ENCODE measurements at places on chromosomes 2 and 18. TPM values are rescaled to one million over a fixed set of nuclear protein-coding genes. Genes with fewer than 3 reads are reported as not detected.

GRCh38 chr18:51936115-51936514 is 403.9 kb upstream of the DCC start:
- no peak overlapping the region for H3K4me3 ChIP-seq
- no peak overlapping the region for H3K27ac ChIP-seq

The ERFE gene
- not detected for total RNA-seq

DNA sequence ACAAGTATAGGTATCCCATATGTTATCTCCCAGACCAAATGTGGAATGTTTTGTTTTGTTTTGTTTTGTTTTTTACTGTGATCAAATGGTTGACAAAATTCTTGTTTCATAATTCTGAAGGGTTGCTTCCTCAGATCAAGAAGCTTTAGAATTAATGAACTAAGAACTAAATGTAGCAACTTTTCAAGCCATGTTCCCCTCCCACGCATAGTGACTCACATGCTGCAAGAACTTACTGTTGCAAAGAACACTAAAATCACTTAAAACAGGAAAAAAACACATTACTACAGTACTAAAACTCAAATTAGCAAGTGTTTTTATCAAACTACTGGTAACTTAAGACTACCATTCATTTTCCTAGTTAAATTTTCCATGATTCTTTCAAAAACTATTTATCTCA is 30.6 kb downstream of the HNRNPLL start:
- H3K27ac ChIP-seq, result peak overlapping the region; percentile 54
- no peak overlapping the region for H3K4me3 ChIP-seq
- H3K4me1 ChIP-seq, result no peaks in the 10 kb centered on the region
- H3K27me3 ChIP-seq, result no peaks in the 10 kb centered on the region
- H3K36me3 ChIP-seq, result peaks cover 83% of the 10 kb centered on the region
- peak; percentile 36 for DNase-seq

GRCh38 chr2:217247476-217247875 is 387.6 kb upstream of the TNP1 start:
- H3K36me3 ChIP-seq, result no peaks in the 10 kb centered on the region
- no peak overlapping the region for H3K27ac ChIP-seq
- no peak for DNase-seq
- no peak overlapping the region for H3K4me3 ChIP-seq

The GULP1 gene
- total RNA-seq, result not detected

The TUBA4B gene
- total RNA-seq, result not detected

DNA sequence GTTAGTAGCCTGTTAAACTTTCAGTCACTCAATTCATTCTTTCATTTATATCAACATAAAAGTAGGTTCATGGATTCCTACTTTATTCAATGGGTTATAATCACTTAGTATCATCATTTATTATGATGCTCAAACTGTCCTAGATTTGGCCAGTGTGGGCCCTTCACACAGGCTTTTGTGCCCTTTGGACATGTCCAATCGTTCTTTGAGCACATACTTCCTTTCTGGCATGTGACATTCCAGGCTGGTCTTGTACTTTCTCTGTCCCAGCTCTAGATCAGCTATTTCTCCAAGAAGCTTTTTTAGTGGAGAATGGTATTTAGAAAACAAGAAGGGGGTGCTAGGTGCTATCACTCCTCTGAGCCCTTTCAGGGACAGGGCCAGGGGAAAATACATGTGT is 11.5 kb downstream of the POLR1A start:
- peaks cover 57% of the 10 kb centered on the region for H3K36me3 ChIP-seq
- H3K27me3 ChIP-seq, result no peaks in the 10 kb centered on the region
- H3K4me1 ChIP-seq, result peaks cover 6% of the 10 kb centered on the region
- H3K4me3 ChIP-seq, result no peak overlapping the region
- no peak for DNase-seq

- H3K36me3 ChIP-seq, result peaks cover 54% of the 10 kb centered on the region
- no peak overlapping the region for H3K4me3 ChIP-seq
- no peak overlapping the region for H3K27ac ChIP-seq
- H3K27me3 ChIP-seq, result no peaks in the 10 kb centered on the region
Measured at GRCh38 chr18:49041435-49042245, 90.9 kb upstream of the SMAD7 start.

- H3K27me3 ChIP-seq, result no peaks in the 10 kb centered on the region
- H3K36me3 ChIP-seq, result no peaks in the 10 kb centered on the region
- no peak for DNase-seq
- H3K27ac ChIP-seq, result no peak overlapping the region
- no peak overlapping the region for H3K4me3 ChIP-seq
Measured at GRCh38 chr2:9663008-9663879, 32.4 kb upstream of the YWHAQ start.

DNA sequence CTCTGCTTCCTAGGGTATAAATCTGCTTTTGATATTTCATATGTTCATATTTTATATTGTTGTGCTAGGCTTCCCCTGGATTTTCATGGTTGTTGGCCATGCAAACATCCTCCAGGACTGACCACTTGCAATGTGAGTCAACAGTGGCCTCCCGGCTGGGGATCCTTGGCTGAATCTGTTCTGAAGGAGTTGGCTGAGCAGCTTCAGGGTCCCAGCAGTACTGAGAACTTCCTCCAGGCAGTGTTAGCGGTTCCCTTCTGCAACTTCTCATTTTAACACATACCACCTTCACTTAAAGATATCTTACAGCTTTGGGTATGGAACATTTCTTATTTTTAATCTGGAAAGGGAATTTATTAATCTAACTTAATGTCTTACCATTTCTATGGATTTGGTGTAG is 122.1 kb downstream of the DTNB start:
- H3K27ac ChIP-seq, result no peak overlapping the region
- no peaks in the 10 kb centered on the region for H3K36me3 ChIP-seq
- DNase-seq, result no peak
- H3K4me3 ChIP-seq, result no peak overlapping the region
- no peaks in the 10 kb centered on the region for H3K4me1 ChIP-seq

The ING5 gene
- 64.8 TPM for total RNA-seq
